ENCODE measurements at places on chromosomes 11 and 22. TPM values are rescaled to one million over a fixed set of nuclear protein-coding genes. Genes with fewer than 3 reads are reported as not detected.

Gene OR8G5
- total RNA-seq = not detected

Gene TRIM6
- 3.5 TPM for total RNA-seq

Gene SAA4
- not detected for total RNA-seq

Gene MLC1
- not detected for total RNA-seq

DNA sequence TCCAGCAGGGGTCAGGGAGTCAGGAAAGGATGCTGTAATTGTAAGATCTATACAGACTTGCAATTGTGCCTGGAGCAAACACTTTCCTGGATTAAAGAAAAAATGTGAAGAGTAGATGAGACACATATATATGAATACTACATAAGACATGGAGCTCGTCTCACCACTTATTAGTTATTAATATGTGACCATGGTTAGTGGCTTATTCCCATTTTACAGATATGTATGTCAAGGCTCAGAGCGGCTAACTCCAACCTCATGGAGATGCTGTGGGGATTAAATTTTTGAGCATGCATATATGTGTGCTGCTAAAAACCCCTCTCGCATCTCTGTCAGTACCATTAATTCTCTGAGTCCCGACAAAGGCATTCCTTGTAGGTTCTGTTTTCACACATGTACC is 125.7 kb downstream of the SLC1A2 start:
- no peaks in the 10 kb centered on the region for H3K4me1 ChIP-seq
- no peaks in the 10 kb centered on the region for H3K36me3 ChIP-seq
- no peak overlapping the region for H3K4me3 ChIP-seq
- no peak overlapping the region for H3K27ac ChIP-seq
- DNase-seq = no peak
- H3K27me3 ChIP-seq = no peaks in the 10 kb centered on the region

DNA sequence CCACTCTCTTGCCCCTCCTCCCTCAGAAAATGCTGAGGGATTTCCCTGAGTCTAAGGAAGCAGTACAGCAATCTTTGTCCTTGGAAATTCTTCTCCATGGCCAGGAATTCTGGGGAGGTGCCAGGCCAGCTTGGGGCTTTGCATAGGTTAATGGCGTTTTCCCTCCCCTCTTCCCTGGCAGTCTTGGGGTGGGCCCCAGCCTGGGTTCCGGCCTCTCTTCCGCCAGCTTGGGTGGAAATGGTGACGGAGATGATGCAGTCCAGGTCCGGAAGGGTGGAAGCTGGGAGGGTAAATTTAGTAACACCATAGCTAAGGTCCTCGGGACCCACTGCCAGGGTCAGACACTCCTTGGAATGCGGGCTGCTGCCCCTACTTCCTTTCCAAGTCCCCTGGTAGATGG is 5.0 kb downstream of the PHLDB1 start:
- DNase-seq = peak; percentile 66
- no peak overlapping the region for H3K4me3 ChIP-seq
- H3K36me3 ChIP-seq = peaks cover 5% of the 10 kb centered on the region
- peak overlapping the region; percentile 53 for H3K27ac ChIP-seq
- H3K4me1 ChIP-seq = no peaks in the 10 kb centered on the region
- H3K27me3 ChIP-seq = no peaks in the 10 kb centered on the region

- DNase-seq = no peak
- H3K27ac ChIP-seq = no peak overlapping the region
- H3K4me3 ChIP-seq = no peak overlapping the region
These were observed 76.2 kb downstream of the SVIP start for GRCh38 chr11:22753416-22753815.

Measured in sigmoid colon (tissue), 7 donors.